Left kidney (tissue), 8 donors: ENCODE measurements at places on chromosomes 7 and 10. TPM values are rescaled to one million over a fixed set of nuclear protein-coding genes. Genes with fewer than 3 reads are reported as not detected.

SLC39A12 gene
- polyA plus RNA-seq: not detected

ADCY1 gene
- polyA plus RNA-seq: 3.1 TPM

FKBP9 gene
- polyA plus RNA-seq: 174 TPM

AS3MT gene
- polyA plus RNA-seq: 21.8 TPM

MYH16 gene
- polyA plus RNA-seq: 0.20 TPM

ZNF853 gene
- polyA plus RNA-seq: 13.8 TPM

BAIAP2L1 gene
- 17.8 TPM for polyA plus RNA-seq

ADGRA1 gene
- polyA plus RNA-seq: 1.7 TPM

KCP gene
- polyA plus RNA-seq: 21.6 TPM

SAP25 gene
- polyA plus RNA-seq: 4.2 TPM

SEC23IP gene
- 77.7 TPM for polyA plus RNA-seq

DNA sequence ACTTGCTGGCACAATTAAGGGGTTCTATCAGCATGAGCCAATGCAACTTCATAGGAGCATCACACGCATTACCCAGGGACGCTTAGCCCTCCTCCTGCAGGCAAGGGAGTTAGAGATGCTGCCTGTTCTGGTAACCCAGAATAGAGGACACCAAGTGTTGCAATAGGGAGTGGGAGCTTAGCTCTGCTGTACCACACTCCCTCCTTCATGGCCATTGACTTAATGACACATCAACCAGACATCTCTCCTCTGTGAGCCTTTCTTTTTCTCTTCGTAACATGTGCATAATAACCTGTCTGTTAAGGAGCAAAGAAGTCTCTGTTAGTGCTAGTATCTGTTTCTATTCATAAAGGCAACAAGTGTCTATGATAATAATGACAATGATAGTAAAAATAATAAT lies 282.4 kb downstream of the SORCS3 start:
- DNase-seq: no peak

DNA sequence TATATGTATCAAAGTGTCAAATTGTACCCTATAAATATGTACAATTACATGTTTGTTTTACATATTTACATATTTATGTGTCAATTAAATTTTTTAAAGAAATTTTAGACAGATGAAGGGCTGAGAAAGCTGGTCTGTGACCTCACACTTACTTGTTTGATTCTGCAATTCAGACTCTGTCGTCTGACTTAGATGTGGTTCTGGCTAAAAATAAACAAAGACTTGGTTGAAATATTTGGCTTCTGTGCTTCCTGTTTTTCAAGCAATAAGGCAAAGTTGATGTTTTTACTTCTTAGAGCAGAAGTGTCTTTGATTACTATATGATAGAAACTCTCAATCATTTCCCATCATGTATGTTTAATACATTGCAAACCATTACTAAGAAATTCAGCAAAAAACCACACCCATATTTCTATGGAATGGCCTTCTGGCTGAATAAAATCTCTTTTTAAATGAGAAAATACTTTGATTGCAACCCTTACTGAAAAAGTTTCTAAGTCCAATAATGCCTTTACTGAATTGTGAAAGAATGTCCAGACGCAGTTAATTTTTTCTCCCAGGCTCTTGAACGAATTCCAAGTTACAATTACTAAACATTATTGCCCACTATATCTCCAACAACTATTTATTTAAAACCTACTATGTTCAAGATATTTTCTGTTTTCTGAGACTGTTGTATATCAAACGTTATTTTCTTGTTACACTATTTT lies 59.5 kb upstream of the PRKG1 start:
- DNase-seq: no peak

- DNase-seq: no peak
Measured at GRCh38 chr7:129266181-129266580, 41.4 kb downstream of the AHCYL2 start.

- DNase-seq: no peak
Measured at GRCh38 chr10:43024942-43025700, 51.7 kb upstream of the RET start.

GRCh38 chr7:20826243-20826642 lies 39.6 kb upstream of the SP8 start:
- DNase-seq: no peak

DNA sequence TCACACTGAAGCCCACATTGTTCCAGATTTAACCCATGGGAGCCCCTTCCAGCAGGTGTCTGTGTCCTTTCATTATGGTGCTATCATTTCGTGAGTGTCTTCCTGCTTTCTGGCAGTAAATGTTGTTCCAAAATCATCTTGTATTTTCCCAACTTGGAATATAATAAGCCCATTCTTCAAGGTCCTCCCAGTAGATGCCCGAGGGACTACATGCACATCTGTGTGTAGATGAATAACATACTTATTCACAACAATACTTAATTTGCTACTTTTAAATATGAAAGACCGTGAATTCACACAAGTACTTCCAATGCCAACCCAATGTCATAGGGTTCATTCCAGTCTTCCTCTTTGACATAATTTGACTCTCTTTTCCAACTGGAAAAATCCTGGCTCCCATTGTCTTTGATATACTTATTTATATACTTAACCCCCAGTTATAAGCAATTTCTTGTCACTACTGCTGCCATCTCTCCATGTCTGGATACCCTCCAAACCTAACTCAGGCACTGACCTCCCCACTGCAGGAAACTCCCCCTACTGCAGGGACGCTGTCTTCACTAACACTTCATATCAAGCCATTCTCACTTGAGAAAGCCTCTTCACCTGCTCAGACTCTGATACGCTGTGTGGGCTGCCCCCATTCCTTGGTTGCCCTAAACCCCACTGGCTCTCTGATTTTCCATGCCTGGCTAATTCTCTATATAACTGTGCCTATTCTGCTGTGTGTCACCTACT lies 1119.2 kb downstream of the CNTNAP2 start:
- DNase-seq: no peak

GRCh38 chr7:26637610-26638009 lies 226.8 kb downstream of the SKAP2 start:
- DNase-seq: no peak

DNA sequence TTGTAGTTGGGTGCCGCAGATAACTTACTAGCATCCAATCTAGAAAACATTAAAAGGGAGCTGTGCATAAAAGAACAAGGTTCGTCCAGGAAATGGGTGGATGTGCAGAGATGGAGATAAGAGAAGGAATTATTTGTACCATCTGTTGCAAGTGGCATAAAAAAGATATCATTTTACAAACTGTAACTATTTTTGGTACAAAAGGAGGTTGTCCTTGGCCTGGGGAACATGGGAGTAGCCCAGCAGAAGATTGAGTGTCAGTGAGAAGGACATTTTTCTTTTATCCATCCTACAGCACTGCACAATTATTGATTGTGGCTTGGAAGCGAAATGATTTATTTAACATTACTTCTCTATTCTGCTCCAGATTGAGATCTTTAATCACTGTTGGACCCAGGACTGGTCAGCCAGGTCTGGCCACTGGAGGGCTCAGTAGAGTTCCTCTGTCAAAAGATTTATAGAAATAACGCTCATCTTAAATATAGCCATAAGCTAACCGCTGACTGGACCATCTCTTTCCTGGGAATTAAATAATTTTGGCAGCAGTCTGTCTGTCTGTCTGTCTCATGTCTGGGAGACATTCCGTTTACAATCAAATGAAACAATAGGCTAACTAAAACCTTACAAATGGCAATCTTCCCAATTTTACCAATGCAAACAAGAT lies 254.1 kb downstream of the KIAA1217 start:
- no peak for DNase-seq

DNA sequence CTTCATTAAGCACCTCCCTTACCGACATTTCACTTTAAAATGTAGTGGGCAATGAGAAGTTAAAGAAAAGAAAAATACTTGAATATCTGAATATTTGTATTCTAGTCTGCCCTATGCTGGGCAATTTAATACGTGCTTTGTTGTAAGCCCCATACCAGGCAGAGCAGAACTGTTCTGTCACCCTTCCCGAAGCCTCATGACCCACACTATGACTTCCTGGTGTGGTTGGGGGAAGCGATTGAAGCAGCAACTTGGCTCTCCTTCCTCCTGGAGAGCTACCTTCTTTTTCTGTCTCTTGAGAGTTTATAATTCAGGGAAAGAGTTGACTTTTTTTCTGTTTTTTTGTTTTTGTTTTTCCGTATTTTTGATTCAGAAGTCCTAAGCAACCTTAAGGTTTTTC lies 243.7 kb downstream of the INHBA start:
- no peak for DNase-seq

DNA sequence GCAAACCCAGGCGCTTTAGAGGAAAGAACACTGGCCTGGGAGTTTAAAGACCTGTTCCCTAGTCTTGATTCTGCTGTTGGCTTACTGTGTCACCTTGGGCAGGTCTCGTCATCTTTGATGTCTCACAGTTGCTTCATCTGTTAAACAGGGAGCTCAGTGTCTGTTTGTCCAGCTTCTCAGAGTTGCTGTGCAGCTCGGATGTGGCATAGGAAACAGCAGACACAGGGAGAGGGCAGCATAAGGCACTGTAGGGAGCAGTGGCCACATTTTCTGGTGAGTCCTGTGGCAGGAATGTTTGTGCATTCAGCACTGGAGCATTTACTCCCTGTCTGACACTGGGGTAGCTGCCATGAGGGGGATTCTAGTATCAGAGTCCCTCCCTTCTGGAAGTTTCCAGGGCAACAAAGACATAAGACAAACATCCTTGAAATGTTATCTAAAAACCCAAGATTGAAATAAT lies 2.0 kb downstream of the REPIN1 start:
- no peak for DNase-seq

GRCh38 chr7:149010451-149010850 lies 17.9 kb downstream of the PDIA4 start:
- no peak for DNase-seq

GRCh38 chr10:96153070-96153469 lies 23.0 kb downstream of the ZNF518A start:
- DNase-seq: no peak

- no peak for DNase-seq
Measured at GRCh38 chr7:102407910-102408309, 11.7 kb downstream of the PRKRIP1 start.

DNA sequence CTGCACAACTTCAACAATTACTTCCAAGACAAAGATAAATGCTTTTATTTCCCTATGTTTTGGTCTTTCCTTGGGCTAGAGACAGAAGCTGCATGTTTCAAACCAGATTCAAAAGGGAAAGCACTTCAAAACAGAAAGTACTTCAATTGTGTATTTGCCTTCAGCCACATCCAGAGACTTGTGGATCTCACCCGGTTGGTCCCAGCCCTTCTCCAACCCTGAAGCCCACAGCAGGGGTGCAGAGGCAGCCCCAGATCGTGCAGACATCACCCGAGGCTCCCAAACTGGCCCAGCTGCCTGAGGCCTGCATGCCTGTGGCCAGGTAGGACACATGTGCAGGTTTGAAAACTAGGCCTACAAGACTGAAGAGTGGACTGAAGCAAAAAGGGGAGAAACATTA lies 80.8 kb downstream of the ALOX5 start:
- DNase-seq: no peak

GRCh38 chr10:2329082-2329481 lies 591.8 kb upstream of the ADARB2 start:
- no peak for DNase-seq

GRCh38 chr7:105352018-105352612 lies 36.6 kb downstream of the SRPK2 start:
- no peak for DNase-seq

DNA sequence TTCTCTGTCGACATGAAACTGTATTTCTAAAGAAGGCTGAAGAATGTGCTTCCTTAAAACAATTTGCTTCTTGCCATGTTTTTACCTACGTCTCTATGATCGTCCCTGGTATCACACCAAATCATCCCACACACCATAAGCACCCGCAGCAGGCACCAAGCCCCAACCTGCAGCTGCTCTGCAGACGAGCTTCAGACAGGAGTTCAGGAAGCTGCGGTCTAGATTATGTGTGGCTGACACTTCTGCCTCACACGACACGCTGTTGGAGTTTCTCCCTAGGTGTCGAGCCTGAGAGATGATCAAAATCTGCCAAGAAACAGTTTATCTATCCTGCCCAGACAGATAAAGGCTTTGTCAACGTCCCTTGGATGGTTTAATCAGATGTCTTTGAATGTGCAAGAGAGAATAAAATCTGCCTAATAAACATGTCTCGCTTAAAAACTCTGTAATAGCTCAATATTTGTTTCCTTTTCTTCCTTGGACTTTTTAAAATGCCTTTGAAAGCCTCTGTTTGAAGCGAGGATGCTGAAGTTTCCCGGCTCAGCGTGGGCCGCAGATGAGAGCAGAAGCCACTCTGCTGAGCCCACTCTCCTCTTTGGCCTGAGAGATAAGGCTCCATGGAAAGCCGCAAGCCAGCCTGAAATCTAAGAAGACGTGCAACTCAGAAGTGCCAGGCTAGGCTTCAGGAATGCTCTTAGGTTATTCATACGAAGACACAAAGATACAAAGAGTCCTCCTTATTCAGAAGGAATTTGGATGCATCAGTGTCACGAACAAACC lies 158.3 kb upstream of the PFKP start:
- no peak for DNase-seq

DNA sequence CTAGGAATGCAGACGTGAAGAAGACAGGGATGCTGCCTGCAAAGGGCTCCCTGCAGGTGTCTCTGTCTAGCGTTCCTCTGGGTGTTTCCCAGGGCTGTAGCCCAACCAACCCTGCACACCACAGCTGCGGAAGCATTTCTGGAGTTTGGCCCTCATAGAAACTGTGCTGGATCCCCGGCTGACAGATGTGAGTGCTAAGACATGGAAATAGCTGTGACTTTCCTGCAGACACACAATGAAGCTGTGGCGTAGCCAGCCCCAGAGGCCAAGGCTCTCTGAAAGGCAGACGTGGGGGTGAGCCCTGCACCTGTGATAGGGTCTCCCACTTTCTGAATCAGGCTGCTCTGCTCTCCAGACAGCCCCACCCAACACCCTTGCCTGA lies 44.8 kb downstream of the ADCYAP1R1 start:
- no peak for DNase-seq

- no peak for DNase-seq
Measured at GRCh38 chr10:74107391-74107790, 43.2 kb downstream of the AP3M1 start.

DNA sequence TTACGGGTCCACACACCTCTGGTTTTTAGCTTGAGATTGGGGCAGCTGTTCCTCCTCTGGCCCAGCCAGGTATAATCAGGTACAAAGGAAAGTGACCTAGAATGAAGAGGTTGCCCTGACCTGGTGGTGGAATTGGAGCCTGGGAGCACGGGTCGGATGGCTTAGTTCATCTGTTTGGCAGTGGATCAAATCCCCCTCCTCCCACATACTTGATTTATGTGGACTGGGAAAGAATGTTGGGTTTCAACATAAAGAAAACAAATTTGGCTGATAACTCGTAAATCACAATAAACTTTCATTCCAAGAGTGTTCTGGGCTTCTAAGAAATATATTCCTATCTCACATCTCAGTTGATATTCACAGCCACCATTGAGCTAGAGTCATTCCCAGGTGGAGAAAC lies 186.8 kb downstream of the CUX1 start:
- DNase-seq: no peak

DNA sequence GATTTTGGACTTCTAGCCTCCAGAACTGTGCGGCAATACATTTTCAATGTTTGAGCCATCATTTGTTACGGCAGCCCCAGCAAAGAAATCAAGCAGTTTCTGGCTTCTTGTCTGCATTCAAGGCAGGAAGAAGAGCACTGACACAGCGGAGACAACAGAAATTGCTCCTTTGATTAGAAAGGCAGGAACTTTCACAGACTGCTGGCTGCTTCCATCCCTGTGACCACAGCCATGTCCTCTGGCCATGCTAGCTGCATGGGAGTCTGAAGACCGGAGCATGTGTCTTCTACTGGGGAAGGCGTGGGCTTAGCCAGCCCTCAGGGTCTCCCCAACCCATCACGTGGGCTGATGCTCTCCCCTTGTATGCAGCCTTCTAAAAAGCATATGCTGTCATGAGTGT lies 19.1 kb downstream of the C10orf71 start:
- no peak for DNase-seq
